ENCODE measurements at places on chromosomes 1 and 21.

DNA sequence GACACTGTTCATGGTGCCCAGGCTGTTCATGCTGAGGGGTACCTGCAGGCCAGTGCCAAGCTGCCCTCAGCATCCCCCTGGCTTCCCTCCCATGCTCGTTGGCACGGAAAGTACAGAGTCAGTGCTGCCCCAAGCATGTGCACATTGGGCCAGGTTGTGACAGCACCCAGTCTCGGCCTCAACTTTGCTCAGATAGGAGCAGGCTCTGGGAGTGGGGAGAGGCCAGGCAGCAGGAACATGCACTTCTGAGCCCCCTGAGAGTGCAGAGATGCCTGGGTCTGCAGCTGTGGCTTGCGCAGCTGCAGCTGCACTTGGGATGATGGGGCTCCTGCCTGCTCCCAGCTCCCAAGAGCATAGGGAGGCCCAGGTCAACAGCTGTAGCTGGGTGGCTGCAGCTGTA lies 966.4 kb upstream of the NCAM2 start:
- no peak for DNase-seq

DNA sequence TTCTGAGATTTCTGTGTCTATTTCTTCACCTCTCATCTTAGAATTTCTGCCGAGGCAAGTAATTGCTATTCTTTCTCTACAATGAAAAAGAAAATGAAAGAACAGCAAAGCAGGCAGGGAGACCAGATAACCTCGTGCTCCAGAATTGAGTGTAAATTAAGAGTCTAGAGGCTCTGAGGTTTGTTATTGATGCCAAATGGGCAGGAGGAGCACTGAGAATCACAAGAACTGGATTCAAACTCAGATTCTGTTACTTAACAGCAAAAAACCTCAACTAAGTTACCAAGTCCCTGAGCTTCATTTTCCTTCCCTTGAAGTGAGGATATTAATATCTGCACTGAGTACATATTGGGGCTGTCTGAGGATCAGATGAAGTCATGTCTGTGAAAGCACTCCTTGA lies 5.5 kb upstream of the DDR2 start:
- no peak for DNase-seq

GRCh38 chr1:181658581-181658980 lies 175.3 kb downstream of the CACNA1E start:
- no peak for DNase-seq

GRCh38 chr1:14129009-14129408 lies 429.0 kb downstream of the PRDM2 start:
- no peak for DNase-seq

- no peak for DNase-seq
Observed at GRCh38 chr1:37032660-37033354, 1.5 kb downstream of the GRIK3 start.

- DNase-seq = no peak
Observed at GRCh38 chr21:15820852-15821379, 91.1 kb downstream of the USP25 start.

GRCh38 chr1:31154632-31155215 lies 85.0 kb downstream of the NKAIN1 start:
- peak; percentile 58 for DNase-seq

- DNase-seq = no peak
Observed at GRCh38 chr21:24895885-24896734, 711.2 kb downstream of the MRPL39 start.

DNA sequence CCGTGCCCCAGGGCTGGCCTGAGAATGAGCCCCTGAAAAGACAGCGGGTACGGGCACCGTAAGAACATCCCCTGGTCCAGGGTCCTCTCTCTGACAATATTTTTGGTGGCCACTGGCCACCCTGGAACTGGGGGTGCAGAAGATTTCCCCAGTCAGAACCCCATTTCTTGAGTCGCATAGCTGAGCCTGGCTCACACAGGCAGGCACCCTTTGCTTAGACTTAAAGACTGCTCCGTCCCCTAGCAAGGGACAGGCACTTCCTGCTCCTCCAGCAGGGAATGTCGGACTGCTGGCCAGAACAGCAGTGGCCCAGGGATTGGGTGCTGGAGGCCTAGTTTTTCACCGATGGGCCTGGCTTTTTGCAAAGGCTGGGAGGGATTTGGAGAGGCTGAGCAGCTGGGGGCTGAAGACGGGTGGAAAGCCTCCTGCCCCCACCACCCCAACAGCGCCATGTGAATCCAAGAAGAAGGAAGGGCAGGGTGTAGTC lies 4.3 kb downstream of the OLIG2 start:
- DNase-seq = no peak

- DNase-seq = no peak
Observed at GRCh38 chr1:77797991-77798390, 18.5 kb downstream of the MIGA1 start.

GRCh38 chr1:46183079-46183847 lies 7.0 kb upstream of the P3R3URF start:
- no peak for DNase-seq

GRCh38 chr1:61842036-61842435 lies 99.8 kb downstream of the PATJ start:
- DNase-seq = no peak

- no peak for DNase-seq
Observed at GRCh38 chr1:205453466-205453865, 2.4 kb downstream of the BLACAT1 start.

DNA sequence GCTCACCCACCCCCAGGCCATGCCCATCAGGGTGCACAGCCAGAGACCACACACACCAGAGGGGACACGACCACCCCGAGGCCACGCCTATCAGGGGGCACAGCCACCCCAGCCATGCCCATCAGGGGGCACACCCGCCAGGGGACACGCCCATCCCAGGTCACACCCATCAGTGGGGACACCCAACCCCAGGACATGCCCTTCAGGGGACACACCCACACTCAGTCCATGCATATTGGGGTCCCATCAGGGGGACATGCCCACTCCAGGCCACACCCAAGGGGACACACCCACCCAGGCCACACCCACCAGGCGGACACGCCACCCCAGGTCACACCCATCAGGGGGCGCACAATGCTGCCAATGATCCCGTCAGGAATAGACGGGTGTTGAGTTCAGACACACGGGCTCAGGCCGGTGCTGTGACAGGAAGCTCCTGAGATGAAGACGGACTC lies 20.7 kb downstream of the MCM3AP start:
- DNase-seq = no peak

- no peak for DNase-seq
Observed at GRCh38 chr1:8406960-8407359, 89.0 kb downstream of the SLC45A1 start.

DNA sequence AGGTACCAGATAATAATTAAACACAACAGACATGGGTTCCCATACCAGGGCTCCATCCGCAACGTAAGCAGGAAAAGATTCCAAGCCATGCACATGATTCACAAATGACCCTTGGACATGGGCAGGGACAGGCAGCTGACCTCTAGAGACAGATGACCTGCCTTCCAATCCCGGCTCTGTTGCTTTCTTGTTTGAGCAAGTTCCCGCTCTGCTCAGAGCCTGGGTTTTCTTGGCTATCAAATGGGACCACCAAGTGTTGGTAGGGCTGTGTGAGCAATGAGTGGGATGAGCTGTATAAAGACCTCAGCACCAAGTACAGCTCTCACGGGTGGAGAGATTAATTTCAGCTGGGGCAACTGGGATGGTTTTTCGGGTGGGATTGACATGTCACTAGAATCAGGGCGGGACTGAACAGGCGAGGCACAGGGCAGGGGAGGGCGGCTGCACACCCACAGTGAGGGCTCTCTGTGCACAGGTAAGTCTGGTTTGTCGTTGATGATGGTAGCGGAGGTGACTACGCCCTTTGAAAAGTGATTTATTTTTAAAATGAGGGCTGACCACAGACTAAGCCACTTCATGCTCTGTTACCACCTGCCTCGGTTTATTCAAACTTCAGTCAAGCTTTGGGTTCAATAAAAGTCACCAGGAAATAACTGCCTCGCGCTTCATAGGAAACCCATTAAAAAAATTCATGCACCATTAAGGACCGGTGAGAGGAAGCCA lies 57.5 kb upstream of the IFFO2 start:
- no peak for DNase-seq

- no peak for DNase-seq
Observed at GRCh38 chr1:224170748-224171478, 12.1 kb upstream of the DEGS1 start.

- no peak for DNase-seq
Observed at GRCh38 chr1:35037206-35037605, 5.5 kb upstream of the ZMYM6 start.

GRCh38 chr1:216046336-216046735 lies 376.9 kb downstream of the USH2A start:
- no peak for DNase-seq

DNA sequence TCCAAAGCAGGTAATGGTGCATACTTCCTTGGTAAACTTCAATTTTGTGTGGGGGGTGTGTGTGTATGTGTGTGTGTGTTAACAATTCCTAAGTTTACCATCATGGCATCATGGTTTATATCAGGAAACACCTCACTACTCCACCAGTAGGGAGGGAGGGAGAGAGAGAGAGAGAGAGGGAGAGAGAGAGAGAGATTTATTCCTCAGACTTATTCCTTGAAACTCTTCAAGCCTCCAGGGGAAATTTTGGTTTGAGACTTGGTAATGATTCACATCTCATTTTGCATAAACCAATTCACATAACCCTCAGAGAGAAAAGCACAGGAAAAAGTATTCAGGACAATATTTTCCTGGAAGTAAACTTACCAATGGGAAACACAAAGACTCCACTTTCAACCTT lies 115.0 kb downstream of the TTLL7 start:
- DNase-seq = no peak

GRCh38 chr1:85490270-85490985 lies 25.5 kb upstream of the DDAH1 start:
- no peak for DNase-seq

- no peak for DNase-seq
Observed at GRCh38 chr1:222525951-222526350, 22.0 kb downstream of the HHIPL2 start.

DNA sequence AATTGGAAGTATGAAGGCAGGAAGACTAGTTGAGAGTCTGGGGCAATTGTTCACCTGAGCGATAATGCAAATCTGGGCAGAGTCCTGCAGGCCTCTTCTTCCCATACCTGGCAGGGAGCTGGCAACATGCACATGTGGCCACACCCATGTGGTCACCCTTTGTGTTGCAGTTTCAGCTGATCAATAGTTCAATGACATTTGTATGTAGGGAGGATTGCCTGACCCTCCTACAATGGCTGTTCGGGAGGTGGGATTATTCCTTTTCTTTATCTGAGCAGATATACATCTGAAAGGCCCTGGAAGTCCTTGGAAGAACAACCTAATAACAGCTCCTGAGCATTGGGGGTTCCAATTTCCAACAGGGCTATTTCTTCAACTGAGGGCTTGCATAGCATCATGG lies 15.2 kb upstream of the TRIM45 start:
- no peak for DNase-seq

DNA sequence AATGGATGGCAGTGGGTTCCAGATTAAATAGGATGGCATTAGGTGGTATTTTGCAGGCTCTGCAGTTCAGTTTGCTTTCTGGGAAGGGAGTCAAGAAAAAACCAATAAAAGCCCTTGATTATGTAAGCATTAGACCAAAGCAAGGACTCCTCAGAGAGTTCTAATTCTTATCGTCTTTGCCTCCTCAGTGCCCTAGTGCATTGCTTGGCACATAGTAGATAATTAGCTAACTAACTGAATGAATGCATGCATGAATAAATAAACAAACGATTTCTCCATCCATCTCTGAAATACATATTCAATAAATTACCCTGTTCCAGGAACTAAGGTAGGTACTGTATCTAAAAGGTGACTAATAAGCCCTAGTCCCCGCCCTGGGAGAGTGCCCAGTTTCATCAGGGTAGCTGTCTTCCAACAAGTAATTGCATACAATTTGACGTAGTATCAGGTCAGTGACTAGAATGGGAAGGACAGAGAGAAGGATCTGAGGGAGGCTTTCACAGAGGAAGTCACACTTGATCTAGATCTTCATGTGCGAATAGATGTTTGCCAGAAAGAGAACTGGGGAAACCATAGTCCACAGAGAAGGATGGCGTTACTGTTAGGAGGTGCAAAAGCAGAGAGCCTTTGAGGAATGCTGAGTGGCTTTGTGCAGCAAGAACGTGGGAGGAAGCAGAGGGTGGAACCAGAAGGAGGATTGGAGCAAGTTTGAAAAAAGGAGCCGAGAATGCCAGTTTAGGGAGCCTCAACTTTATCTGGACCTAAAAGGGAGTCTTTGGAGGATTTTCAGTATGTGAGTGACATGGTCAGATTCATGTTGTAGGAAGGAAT lies 111.4 kb downstream of the TBX19 start:
- no peak for DNase-seq

Data from activated CD4-positive, alpha-beta T cell treated with anti-CD3 and anti-CD28 coated beads for 1 hour (primary cell).